ENCODE measurements at places on chromosomes 5 and 9.

DNA sequence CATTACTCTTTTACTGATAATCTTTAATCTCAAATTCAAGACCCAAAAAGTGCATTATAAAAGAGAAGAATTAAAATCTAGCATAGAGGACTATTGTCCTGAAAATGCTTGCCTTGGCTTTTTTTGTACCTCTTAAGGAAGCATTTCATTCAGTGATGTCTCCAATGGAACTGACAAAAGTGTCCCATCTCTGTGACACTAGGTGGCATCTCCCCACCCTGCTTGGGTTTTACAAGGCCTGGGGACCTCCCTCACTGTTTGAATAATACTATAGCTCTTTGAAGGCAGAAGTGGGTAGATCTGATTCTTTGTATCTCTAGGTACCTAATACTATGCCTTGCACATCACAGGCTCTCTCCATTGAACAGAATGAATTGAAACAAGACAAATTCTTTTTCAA, 180.6 kb downstream of the EPB41L4A start:
- no peak for DNase-seq

GRCh38 chr9:98861781-98862504, 54.5 kb downstream of the GALNT12 start:
- no peak for DNase-seq

DNA sequence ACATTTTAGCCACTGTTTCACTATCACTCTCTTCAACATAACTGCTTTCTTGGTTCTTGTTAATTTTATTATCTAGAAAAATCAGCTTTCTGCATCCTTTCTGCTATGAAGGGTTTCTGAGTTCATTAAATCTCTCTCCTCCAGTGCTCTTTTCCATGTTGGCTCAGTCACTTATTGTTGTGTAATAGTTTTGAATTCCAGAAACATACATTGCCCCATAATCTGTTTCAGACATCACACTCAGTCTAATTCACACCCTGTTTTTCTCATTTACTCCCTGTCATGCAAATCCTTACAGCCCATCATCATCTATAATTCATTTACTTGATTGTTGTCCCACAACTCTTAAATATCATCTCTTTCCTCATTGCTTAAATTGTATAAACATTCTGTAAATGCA, 176.1 kb upstream of the CDH12 start:
- no peak for DNase-seq

- no peak for DNase-seq
Observed at GRCh38 chr5:135016861-135017290, 17.2 kb downstream of the PITX1 start.

DNA sequence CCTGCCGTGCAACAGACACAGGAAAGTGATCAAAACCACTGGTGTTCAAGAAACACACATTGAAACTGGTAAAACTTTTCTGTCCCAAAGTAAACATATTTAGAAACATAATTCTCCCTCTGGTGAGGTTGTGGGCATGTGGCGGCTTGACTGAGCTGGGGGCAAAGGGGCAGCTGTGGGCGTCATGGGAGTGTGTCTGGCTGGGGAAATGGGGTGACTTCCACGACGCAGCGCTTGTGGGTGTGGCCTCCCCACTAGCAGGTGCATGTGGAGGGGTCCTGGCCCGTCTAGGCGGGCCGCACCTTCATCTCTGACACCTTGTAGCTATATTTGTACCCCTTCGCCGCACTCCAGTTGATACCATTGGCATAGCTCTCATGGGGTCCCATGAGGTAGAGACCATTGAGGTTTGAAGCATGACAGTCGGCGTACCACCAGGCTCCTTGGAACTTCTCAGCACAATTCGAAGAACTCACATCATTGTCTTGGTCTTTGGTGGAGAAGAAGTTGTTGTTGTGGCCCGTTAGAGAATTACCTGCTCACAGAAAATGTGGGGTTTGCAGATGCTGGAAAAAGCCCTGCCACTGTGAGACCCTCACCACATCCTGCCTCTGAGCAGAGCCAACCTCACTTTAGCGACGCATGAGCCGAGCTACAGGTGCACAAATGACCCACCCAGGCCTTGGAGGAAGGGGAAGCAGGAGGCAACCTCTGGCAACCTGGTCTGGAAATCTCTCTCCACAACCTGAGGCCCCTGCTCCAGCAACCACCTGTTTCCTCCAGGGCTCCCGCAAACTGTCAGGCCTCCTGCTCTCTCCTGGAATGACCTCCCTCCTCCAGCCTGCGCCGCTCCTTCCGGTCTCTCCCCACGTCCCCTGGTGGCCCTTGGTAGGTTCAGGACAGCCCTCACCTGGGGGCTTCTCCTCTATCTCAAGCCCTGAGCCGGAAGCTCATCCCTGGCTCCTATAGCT, 7.9 kb downstream of the FCN1 start:
- no peak for DNase-seq

- no peak for DNase-seq
Observed at GRCh38 chr5:179613460-179614071, 9.9 kb downstream of the HNRNPH1 start.

- DNase-seq = no peak
Observed at GRCh38 chr9:2502760-2503159, 118.8 kb upstream of the VLDLR start.

GRCh38 chr5:80967500-80968181, 7.5 kb downstream of the RASGRF2 start:
- no peak for DNase-seq

DNA sequence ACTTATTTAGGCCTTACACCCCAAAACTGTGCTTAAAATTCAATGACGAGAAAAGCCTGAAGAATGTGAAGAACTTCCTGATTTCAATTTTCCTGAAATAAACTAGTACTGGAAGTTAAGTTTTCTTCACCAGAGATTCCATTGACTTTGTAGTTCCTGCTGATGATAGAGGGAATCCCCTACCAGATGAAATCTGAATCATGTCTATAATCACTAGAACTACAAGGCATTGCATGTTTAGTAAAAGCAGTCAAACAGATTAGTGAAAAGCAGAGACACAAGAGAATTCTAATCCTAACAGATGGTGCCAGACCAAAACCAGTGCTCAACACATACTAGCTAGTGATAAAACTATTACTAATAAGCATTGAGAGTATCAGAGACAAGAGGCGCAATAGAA, 130.0 kb downstream of the PDE4D start:
- DNase-seq = no peak

DNA sequence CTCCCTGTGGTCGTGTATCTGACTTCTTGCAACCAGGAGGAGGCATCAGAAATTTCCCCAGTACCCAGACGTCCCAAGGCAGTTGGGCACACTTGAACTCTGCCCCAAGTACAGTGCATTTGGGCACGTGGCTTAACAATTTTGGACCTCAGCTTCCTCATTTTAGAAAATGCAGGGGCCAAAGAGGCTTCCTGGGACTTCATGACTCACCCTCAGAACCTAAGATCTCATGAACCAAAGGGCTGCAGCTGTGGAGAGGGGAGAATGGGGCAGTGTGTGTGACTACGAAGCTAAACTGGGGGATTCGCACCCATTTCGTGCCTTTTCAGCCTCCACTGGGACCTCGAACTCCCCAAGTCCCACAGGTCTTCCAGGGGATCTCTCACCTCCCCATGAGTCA, 59.2 kb downstream of the SYK start:
- no peak for DNase-seq

DNA sequence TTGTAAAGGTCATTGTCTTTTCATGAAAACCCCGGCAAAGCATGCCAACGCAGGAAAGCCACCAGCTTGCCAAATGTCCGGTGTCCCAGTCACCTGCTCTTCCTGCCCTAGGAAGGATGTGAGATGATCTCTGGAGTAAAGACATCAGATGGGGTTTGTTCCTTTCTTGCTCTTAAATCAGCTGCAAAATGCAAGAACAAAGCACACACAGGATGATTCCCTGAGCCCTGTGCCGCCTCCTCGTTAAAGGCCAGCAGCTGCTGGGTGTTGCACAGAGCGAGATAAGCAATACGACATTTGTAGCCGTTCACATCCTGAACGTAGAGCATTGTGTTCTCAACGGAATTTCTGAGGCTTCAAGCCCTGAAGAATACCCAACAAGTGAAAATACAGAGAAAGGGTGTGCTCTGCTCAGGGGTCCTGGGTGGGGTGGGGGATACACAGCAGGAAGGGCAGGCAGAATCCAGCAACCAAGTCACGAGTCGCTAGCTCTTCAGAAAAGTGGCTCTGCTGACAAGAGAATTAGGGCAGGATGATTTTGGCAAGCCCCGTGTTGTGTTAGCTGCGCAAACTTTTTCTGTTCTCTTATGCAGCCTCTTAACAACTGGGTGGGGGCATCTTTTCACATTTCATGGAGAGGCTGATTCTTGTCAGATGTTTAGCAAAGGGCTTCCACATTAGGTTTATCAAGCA, 229.2 kb upstream of the MAP3K1 start:
- no peak for DNase-seq

- DNase-seq = no peak
Observed at GRCh38 chr5:115424030-115424429, 120.5 kb downstream of the FEM1C start.

- no peak for DNase-seq
Observed at GRCh38 chr5:115460472-115460871, 84.1 kb downstream of the FEM1C start.

GRCh38 chr9:135857371-135857786, 50.0 kb downstream of the CAMSAP1 start:
- no peak for DNase-seq

Data from activated CD8-positive, alpha-beta memory T cell treated with anti-CD3 and anti-CD28 coated beads for 1 hour (primary cell).